ENCODE measurements at places on chromosomes 7 and 10.

GRCh38 chr7:104973227-104973626 is 40.8 kb upstream of the KMT2E start:
- DNase-seq, result no peak

- DNase-seq, result no peak
Observed at GRCh38 chr7:1679966-1680730, 10.1 kb downstream of the ELFN1 start.

GRCh38 chr10:129796710-129797420 is 167.2 kb downstream of the EBF3 start:
- DNase-seq, result no peak

GRCh38 chr10:88960802-88961201 is 8.2 kb upstream of the ACTA2 start:
- no peak for DNase-seq

DNA sequence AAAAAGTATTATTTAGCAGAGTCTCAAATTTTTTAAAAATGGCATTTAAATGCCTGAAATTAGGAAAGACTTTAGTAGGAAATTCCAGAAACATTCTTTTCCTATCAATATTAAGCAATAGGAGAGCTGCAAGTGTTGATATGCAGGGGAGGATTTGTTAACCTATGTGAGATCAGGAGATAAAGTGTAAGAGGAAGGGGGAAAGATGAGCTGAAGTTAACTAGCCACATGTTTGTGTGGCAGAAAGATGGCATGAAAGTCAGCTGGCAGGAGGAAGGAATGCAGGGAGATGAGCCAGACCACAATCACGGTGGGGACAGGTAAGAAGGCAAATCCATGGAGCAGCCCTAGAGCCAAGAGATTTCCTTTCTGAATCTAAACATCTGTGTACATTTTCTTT is 303.6 kb downstream of the MAGI2 start:
- DNase-seq, result no peak

DNA sequence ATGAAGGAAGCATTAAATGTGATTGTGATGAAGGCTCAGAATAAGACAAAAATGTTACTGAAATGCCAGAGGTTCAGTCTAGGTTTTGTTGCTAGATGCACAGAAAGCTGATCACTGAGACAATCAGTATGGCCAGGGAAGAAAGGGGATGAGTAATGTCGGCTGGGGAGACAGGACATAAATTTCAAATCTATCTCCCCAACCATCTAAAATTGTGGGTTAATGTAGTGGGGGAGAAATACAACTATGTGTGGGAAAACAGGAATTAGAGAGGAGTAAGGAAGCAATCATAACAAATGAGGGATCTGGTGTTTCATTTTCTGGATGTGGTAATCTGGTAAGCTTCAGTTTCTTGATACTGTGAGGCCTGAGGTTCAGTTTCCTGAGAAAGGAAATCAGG is 1111.0 kb downstream of the XPNPEP1 start:
- no peak for DNase-seq

- no peak for DNase-seq
Observed at GRCh38 chr7:89238156-89238555, 442.6 kb upstream of the TEX47 start.

DNA sequence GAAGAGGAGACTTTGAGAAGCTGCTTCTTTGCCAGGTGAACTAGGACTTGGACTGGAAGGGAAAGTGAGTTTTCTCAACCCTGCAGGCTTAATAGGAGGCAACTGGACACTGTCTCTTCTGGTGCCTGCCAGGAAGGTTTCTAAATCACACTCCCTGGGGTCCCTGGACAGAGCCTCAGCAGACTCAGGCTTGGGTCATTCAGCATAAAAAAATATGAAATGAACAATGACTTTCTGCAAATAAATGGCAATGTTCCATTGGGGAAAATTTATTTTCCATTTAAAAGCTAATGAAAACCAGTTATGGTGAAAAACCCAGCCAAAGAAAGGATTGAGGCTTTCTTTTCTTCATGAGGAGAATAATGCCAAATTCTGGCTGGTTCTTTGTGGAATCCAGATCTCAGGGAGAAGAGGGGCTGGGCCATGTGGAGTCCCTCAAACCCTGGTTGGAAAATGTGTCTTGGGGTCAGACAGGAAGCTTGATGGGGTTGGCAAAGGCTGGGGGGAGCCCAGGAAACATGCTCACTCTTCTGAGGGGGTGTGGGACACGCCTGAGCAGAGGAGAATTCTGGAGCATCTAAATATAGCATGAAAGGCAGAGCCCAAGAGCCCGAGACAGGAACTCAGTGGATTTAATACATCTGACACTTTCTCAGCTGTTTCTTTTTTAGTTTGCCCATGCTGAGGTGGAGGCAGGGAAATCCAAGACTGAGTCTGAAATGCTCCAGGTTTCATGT is 65.2 kb upstream of the EMX2 start:
- no peak for DNase-seq

DNA sequence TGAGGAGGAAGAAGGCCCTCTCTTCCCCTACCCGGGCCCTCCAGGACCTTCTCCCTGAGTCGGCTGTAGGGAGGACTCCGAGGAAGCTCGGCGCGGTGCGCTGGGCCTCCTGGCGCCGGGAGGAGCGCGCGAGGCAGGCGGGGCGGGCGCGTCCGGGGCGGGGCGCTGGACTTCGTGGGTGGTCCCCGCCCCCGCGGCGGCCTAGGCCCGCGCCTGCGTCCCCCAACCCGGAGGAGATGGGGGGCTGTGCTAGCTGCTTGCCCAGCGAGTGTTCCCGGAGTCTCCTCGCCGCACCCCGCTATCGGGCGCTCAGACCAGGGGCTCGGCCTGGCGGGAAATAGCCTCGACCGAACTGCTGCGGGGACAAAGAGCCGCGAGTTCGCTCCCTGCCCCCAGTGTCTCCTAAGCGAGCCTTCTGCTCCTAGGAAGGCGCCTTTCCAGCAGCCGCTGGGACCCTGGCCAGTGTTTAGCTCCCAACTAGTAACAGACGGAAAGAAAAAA is 19.2 kb upstream of the SMO start:
- DNase-seq, result no peak

DNA sequence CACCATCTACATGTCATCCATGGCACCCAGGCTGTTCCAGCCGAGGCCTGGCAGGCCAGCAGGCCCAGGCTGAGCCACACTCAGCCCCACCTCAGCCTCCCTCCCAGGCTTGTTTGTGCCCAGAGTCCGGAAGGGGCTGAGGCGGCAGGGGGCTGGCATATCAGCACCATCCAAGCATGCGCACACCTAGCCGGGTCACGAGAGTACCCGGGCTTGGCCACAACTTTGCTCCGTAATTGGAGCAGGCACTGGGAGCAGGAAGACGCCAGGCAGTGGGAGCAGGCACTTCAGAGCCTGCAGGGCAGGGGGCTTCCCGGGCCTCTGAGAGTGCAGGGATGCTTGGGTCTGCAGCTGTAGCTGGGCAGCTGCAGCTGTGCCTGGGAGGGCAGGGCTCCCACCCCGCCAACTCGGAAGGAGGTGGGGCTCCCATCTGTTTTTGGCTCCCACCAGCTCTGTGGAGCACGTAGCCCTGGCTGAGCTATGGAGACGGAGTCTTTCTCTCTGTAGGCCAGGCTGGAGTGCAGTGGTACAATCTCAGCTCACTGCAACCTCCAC is 15.2 kb upstream of the TSPAN15 start:
- no peak for DNase-seq

- DNase-seq, result no peak
Observed at GRCh38 chr10:108801775-108802517, 1121.4 kb downstream of the XPNPEP1 start.

DNA sequence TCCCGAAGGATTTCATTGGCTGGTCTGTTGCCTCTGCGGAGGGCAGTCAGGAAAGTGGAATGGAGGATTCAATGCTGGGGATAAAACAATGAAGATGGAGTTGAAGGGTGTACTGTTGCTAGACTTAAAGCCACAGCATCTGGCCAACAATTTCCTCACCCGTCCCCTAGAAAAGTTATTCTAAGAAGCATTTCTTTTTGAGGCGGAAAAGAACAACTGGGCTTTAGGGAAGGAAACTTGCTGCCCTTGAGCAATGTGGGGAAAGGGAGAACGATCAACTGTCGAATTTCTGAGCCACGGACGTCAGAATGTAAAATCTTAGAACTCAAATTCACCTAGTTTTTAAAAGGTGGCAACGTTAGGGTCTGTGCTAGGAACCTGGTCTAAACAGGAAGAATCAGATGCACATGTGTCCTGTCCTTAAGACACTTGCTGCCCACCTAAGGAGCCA is 664 bp downstream of the FMC1 start:
- no peak for DNase-seq

DNA sequence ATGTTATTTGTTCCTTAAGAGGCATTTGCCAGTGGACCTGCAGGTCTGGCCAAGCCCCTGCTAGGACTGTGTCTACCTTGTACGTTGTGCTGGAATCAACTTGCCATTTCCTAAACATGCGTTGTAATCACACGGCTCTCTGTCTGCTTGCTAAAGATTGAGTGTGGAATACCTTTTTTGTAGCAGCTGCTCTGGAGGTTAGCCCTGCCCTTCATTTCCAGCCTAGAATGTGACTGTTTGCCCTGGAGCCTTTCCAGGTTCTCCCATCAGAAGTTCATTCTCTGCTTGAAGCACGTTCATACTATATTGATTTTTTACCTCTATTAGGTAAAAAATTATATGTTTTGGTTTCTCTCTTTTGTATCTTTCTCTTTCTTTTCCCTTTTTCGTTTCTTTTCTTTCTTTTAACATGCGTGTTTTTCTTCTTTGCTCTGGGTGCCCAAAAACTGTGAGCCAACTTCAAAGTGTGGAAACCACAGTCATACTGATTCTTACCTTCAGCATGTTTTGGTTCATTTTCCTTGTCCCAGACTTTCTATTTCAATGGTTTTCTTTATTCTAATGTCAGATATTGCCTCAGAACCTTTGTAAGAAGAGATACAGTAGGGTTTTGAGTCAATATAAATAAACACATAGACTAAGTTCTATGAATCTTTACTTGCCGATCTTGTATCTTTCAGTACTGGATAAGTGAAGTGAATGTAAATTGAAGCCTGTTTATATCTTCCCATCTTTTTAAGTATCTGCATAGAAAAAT is 111.9 kb upstream of the RPA3 start:
- DNase-seq, result no peak

GRCh38 chr10:59281861-59282260 is 80.5 kb downstream of the FAM13C start:
- DNase-seq, result no peak

GRCh38 chr10:19385846-19386450 is 337.3 kb downstream of the MALRD1 start:
- DNase-seq, result no peak

Measured in CD4-positive, alpha-beta T cell treated with Interleukin-15 for 4 hours (primary cell).